ENCODE measurements at places on chromosomes 4 and X.

GRCh38 chr4:125283707-125284279 is 31.0 kb upstream of the FAT4 start:
- DNase-seq, result peak; percentile 7

DNA sequence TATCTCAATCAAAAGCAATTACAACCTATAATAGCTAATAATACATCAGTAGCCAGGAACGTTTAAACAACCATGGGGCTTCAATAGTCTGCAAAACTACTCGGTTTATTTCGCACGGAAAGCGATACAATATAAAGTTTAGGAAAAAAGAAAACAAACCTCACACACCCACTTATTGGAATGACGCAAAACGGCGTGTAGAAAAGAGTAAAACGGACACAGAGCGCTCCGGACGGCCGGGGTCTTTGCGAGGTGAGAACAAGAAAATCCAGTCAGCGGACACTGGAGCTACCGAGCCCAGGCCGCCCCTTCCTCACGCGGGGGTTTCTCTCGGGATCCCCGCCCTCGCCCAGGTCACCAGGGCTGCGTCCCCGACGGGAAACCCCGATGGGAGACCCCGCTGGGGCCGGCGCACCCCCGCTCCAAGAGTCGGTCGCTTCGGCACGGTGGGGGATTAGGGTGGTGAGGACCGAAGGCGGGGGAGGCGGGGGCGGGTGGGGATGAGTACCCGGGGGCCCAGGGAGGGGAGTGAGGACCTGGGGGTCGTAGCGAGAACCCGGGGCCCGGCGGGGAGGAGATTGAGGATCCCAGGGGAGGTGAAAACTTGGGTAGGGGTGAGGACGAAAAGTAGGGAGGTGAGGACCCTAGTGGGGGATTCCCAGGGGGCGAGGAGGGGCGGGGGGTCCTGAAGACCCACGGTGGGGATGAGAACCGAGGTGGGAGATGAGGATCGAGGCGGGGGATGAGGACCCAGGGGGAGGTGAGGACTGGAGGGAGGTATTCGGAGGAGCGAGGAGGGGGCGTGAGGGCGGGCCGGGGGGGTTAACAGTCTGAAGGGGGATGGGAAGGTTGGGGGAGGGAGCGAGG is 737 bp downstream of the NELFA start:
- DNase-seq, result no peak

DNA sequence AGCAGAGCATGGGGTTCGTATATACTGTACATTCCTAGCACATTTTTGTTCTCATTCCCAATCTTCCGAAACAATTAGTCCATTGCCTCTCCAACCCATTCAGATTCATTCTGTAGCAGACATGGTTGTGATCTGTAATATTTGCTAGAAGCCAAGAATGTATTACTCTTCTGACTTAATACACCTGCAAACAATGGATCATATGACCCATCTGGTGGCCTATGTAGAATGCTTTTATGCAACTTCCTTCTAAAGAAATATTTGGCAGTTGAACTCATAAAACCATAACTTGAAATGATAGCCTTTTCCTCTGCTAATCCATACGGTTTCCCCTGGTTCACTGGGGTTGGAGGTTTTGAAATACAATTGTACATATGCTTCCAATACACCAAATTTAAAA is 32.8 kb upstream of the SGMS2 start:
- DNase-seq, result no peak

- no peak for DNase-seq
These were observed 53.7 kb upstream of the NFKB1 start for GRCh38 chr4:102447413-102447812.

GRCh38 chr4:81508411-81509185 is 36.9 kb upstream of the RASGEF1B start:
- no peak for DNase-seq

DNA sequence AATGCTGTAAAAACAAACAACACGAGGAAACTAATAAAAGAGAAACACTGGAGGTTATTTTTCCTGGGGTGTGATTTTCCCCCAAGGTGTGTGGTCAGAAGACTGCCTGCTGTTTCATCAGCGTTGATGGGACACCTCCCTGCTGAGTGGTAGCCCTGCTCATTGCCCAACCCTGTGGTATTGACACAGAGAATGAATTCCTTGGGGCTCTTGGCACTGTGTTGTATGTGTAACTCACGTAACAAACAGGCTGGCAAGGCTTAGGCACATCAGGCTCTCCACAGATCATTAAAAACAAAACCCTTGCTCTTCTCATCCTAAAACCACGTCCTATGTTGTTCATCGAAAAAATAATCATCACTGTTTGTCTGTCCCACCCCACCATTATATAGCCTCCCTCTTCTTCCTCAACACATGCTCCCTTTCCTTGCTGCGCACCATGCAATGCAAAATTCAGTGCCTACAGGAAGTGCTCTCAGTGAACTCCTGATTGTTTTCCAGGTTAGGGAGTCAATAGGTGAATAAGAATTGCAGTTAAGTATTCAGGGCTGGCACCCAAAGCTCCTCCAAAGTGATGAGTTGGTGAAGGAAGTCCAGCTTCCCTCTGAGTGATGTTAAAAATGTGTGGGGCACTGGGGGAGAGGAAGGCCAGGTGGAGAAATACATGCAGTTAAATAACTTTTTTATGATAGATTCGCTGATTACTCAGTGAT is 11.4 kb upstream of the PUDP start:
- DNase-seq, result no peak

- DNase-seq, result no peak
These were observed 8.7 kb upstream of the TMSB15C start for GRCh38 chrX:104084534-104085277.

DNA sequence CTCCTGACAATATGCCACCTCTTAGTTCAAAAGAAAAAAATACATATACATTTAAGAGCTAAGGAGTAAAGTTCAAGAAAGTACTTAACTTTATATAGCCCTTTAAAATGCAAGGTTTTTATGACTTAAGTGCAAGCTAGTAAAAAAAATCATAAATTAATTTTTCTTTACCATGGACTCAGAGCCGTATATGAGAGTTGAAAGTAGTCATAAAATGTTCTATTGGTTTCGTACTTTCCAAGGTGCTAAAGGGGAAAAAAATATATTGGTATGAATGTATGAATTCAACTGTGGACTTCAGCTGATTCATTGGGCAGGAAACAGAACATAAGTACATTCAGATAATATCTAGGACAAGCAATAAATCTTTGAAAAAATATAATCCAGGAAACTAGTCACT is 869.8 kb upstream of the AGA start:
- DNase-seq, result no peak

DNA sequence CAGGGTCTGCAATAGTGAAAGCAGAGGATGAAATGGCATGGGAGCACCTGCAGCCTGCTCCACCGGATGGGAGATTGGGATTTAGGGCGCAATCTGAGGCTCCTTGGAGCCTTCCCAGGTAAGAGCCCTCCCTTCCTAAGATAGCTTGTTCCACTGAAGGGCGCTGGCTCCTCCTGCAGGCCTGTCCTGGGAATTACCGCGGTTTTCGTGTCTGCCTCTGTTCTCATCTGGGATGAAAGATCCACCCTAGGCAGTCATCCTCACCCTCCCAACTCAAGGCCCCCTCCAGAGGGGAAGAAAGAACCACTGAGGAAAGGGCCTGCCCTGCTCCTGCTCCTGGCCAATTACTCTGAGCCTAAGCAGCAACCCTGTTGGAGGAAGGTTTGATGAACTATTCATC is 547.5 kb downstream of the SMARCA1 start:
- no peak for DNase-seq

GRCh38 chrX:153921511-153922446 is 4.3 kb downstream of the ARHGAP4 start:
- no peak for DNase-seq

DNA sequence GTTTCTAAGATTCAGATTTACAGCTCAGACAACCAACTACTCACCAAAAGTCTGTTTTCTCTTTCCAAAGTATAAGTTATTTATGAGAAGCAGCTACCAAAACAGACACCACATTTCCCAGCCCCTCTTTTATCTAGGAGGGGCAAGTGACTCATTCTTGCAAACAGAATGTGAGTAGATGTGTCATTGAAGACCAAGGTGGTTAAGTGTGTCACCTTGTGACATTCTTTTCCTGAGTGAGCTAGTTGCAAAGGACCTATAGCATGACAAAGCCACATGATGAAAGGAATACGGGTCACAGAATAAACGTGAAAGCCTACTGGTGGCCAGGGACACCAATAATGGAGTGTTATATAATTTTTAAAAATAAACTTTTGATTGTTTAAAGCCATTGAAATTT is 50.0 kb downstream of the SLC7A11 start:
- peak; percentile 70 for DNase-seq

DNA sequence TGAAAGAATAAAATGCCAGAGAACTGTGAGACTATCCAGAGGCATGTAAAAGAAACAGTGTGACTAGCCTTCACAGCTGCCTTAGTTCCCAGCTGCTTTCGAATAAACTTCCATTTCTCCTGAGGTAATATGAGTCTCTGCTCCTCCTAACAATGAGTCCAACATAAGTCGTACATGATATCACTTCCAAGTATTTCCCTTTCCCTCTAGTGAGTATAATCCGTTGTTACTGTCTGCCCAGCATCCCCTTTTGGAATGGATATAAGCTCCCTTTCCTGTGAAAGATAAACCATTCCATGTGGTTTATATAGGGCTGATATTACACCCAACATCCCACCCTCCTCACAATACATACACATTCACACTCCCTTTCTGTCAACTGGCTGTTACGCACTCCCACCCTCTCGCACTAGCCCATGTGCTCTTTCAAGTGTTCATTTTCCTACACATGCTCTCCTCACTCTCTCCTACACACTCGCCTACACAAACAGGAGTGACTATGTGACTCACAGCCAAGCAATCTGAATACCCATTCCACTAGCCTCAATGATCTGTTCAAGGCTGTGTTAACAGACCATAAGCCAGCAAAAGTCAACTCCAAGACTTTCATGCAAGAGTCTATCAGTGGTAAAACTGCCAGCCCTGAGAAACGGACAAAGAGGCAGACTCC is 5.0 kb downstream of the NAF1 start:
- DNase-seq, result peak; percentile 36

- DNase-seq, result no peak
These were observed 32.5 kb upstream of the PAQR3 start for GRCh38 chr4:78971776-78972175.

GRCh38 chr4:8167815-8168214 is 9.2 kb upstream of the ABLIM2 start:
- DNase-seq, result no peak

DNA sequence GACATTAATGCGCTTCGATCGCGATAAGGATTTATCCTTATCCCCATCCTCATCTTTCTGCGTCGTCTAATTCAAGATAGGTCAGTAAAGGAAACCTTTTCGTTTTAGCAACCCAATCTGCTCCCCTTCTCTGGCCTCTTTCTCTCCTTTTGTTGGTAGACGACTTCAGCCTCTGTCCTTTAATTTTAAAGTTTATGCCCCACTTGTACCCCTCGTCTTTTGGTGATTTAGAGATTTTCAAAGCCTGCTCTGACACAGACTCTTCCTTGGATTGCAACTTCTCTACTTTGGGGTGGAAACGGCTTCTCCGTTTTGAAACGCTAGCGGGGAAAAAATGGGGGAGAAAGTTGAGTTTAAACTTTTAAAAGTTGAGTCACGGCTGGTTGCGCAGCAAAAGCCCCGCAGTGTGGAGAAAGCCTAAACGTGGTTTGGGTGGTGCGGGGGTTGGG is 528 bp upstream of the FGF2 start:
- DNase-seq, result no peak

DNA sequence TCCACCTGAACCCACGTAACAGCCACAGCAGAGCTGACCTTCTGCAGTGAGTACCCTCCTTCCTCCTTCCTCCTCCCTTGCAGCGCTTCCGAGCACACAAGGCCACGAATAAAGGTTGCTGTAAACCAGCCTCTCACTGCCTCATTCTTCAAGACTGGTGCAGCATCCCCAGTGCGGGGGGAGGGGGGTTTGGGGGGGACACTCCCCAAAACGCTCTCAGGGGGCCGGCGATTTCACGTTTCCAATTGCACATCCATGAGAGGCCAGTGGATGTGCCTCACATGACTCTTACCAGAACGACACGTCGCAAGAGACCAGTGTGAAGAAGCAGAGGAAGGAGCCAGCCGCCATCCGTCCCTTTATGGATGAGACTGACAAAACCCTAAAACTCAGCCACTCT is 5.2 kb downstream of the DHRSX start:
- no peak for DNase-seq

- DNase-seq, result no peak
These were observed 32.4 kb upstream of the SORCS2 start for GRCh38 chr4:7159923-7160322.

- no peak for DNase-seq
These were observed 157.6 kb downstream of the HNRNPD start for GRCh38 chr4:82216219-82216618.

- no peak for DNase-seq
These were observed 53.8 kb downstream of the RAP1GDS1 start for GRCh38 chr4:98314791-98315565.

- DNase-seq, result no peak
These were observed 27.7 kb upstream of the GLRB start for GRCh38 chr4:157048248-157048647.

DNA sequence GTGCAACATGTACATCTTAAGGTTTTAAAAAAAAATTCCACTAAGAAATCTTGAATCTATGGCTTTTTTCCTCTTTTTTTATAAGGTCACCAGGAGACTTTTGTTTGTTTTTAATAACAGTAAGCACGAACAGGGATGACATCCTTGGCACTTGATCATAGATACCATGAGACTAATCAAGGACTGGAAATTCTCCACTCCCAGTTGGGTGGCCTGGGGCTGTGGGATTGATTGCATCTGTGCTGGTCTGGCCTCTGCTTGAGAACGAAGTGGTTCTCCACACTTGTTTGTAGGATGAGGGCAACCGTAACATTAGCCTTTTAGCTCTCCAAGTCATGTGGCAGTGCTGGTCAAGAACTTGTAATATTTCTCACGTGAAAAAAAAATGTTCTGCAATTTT is 35.4 kb downstream of the SNX25 start:
- DNase-seq, result no peak

DNA sequence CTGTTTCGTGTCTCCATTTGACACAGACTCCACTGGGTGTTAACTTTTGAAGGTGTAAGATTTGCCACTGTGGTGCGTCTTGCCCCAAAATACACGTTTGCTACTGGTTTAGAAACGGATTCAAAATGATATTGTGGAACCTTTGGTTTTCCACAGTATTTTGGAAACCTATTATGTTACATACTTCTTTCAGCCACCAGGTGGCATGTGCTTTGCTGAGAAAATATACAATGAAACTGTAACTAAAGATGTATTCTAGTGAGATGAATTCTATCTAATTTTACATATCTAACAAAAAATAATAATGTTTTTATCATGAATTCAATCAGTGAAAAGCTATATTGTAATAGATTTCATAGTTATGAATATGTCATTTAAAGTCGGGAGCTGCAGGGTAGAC is 28.4 kb upstream of the SLITRK4 start:
- peak; percentile 17 for DNase-seq

DNA sequence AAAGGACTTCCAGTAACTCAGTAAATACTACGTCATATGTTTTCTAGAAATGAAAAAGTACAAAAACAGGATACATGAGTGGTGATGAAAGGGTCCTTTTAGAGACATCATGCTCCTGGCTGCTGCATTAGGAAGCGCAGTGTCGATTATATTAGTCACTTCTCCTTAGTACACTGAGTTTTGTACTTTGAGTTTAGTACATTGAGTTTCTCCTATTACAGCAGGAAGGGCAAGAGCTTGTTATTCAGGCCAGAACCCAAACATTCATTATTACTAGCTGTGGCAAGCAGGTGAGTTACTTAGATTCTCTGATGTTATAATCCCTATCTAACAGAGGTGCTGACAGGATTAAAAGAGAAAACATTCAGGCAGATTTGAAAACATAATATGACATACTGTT is 21.3 kb downstream of the RPGR start:
- no peak for DNase-seq

GRCh38 chr4:172950990-172951389 is 217.6 kb upstream of the GALNT7 start:
- no peak for DNase-seq

GRCh38 chrX:124242131-124242530 is 90.3 kb upstream of the TEX13D start:
- DNase-seq, result no peak
